ENCODE measurements at places on chromosomes 5 and 9.

DNA sequence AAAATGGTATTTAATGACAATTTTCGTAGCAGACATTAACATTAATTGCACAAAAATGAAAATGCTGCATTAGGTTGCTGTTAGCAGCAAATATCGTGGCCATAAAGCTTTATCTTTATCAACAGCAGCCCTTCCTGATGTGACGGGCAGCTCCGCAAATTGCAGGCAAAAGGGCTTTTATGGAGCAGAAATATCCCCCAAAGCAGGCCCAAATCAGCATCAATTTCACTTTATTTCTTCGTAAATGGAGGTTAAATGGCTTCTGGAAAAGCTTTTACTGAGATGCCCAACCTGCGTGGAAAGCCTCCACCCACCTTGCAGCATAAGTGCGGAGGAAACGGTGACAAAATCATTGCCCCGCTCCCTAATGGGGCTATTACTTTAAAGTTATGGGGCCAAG lies 77.9 kb upstream of the BARHL1 start:
- DNase-seq = no peak

GRCh38 chr9:33884856-33885701 lies 68.1 kb downstream of the UBE2R2 start:
- DNase-seq = no peak

GRCh38 chr9:109590966-109591365 lies 92.9 kb upstream of the PTPN3 start:
- DNase-seq = no peak

- no peak for DNase-seq
Measured at GRCh38 chr5:151662805-151663204, 23.9 kb downstream of the SPARC start.

GRCh38 chr5:31854181-31855133 lies 215.5 kb downstream of the PDZD2 start:
- DNase-seq = no peak

- DNase-seq = no peak
Measured at GRCh38 chr9:121696930-121697329, 45.5 kb downstream of the DAB2IP start.

GRCh38 chr5:2009986-2010914 lies 127.5 kb upstream of the IRX4 start:
- DNase-seq = no peak

GRCh38 chr9:136588663-136589464 lies 43.0 kb upstream of the NOTCH1 start:
- no peak for DNase-seq

Measured in activated T-cell treated with anti-CD3 and anti-CD28 coated beads for 48 hours (primary cell).